ENCODE measurements at places on chromosomes 16 and 17.

- no peak for DNase-seq
Measured at GRCh38 chr17:80716986-80717719, 172.5 kb downstream of the RPTOR start.

- no peak for DNase-seq
Measured at GRCh38 chr16:51666821-51667220, 515.8 kb upstream of the SALL1 start.

GRCh38 chr17:68457168-68457538, at the start of gene WIPI1:
Gene WIPI1 (minus strand): TSS chr17:68457496. CDS start chr17:68457421, 75 bp downstream.
- no peak for DNase-seq

- no peak for DNase-seq
Measured at GRCh38 chr17:78538033-78538776, 39.0 kb downstream of the DNAH17 start.

DNA sequence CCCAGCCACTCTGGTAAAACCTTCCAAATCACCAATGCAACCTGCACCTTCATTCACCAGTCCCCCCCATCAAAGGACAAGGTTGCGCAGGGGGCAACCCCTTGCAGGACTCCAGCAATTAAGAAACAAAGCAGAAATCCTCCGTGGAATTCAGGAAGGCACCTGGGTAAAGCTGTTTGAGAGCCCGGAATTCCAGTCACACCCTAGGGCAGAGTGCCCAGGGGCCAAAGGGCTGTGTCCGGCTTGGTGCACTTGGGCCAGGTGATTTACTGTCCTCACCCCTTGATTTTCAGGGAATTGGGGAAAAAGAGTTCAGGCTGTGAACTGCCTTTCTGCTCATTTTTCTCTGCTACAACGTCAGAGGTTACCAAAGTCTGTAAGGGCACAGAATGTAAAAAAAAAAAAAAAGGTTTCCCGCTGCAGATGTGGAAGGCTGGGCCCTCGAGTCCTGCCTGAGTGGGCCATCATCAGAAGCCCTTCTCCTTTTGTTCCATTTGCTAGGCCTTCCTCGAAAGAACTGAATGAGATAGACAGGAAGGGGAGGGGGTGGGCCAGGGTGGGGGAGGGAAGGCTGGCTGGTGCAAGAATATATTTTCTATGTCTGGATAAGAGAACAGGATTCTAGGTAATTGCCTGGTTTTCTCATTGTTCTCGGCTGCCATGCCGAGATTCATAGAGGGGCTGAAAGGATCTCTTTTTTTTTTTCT, 266.5 kb upstream of the PSMD7 start:
- DNase-seq = no peak
